Activated T-helper 1 cell treated with anti-CD3 and anti-CD28 coated beads, Interleukin-12 subunit alpha, Interleukin-12 subunit beta, Interleukin-2, Interleukin-4 antibody, amounts not matched to agents 30 ng/mL and 10 ng/mL and 1 ng/mL, durations not matched to agents 14 hours and 24 hours and 36 hours (primary cell): ENCODE measurements at places on chromosomes 16 and 17. TPM values are rescaled to one million over a fixed set of nuclear protein-coding genes. Genes with fewer than 3 reads are reported as not detected.

DNA sequence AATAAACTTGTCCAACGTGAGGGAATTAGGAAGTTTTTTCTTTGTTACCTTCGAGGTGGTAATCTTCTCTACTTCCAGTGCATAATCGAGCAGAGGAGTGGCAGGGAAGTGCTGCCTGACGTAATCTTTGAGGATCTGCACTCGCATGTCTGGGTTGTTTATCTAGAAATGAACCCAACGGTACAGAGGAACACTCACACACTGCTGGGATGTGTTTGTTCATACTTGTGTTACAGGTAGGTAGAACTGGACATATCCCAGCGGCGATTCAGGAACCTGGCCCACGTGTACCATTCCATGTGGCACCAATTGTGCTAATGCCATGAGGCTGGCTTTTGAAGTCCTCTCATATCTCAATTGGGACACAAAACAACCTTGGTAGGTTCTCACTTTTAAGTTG is 4.2 kb upstream of the KLHL11 start:
- DNase-seq, result no peak

GRCh38 chr17:8629371-8630226 is 926 bp downstream of the MYH10 start:
- no peak for DNase-seq

- no peak for DNase-seq
Observed at GRCh38 chr16:48000622-48001021, 155.2 kb downstream of the ABCC12 start.

- no peak for DNase-seq
Observed at GRCh38 chr16:15620611-15621195, 22.3 kb downstream of the MARF1 start.

- DNase-seq, result no peak
Observed at GRCh38 chr16:53507464-53508179, 4.6 kb upstream of the AKTIP start.

- DNase-seq, result no peak
Observed at GRCh38 chr17:58184986-58185761, 7.4 kb upstream of the EPX start.

GRCh38 chr17:28346746-28347246 is 10.5 kb downstream of the POLDIP2 start:
- no peak for DNase-seq

DNA sequence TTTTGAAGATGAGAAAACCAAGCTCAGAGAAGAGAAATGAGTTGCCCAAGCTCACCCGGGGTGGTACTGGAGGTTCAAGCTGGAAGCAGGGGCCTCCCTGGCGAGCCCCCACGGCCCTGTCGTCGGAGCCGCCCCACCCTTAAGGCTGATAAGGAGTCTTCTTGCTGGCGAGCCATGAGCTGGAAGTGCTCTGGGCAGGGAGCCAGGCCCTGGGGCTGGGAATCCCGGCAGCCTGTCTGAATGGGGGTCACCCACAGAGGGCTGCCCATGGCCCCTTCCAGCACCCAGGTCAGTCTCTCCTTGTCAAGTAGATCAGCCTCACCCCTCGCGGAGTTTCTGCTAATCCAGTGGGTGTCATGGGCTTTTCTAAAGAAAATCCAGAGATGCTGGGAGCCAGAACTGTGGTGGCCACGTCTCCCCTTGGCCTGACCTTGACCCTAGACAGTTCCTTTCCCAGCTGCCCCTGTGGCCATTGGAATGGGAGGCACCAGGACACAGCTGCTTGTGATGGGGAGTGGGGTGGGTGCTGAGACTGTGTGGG is 1.2 kb upstream of the P2RX1 start:
- no peak for DNase-seq

DNA sequence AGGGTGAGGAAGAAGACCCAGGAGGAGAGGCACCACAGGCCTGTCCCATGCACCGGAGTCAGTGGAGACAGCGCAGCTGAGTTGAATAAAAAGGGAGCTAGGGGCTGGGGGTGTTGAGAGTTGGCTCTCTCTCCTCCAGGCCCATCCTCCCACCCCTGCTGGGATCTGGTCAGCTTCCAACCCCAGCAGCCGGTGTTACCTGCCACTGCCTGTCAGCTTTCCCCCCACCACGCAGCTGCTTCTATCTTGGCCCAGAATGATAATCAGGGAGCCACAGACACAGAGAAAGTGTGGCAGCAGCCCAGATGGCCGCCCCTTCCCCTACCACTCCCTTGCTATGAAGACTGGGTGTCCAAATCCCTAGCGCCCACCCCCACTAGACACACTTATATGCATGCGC is 120.6 kb upstream of the RPL38 start:
- no peak for DNase-seq

GRCh38 chr16:87185308-87185707 is 131.9 kb downstream of the C16orf95 start:
- DNase-seq, result no peak

GRCh38 chr16:49578018-49578417 is 204.4 kb downstream of the C16orf78 start:
- DNase-seq, result no peak

GRCh38 chr17:4074831-4075495 is 67.9 kb downstream of the ZZEF1 start:
- no peak for DNase-seq

DNA sequence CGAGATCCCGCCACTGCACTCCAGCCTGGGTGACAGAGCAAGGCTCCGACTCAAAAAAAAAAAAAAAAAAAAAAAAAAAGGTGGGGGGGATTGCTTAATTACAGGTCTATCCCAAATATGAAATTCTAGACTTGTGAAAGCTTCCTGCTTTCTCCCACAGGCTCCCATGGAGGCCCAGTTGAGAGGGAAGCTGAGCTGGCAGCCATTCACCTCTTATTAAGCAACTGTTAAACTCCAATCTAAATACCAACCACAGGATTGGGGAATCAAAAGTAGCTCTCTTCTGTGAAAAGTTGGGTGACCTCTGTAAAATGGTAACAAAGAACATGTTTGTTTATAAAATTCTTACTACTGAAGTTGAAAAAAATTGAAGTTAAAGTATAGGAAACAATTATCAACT is 45.8 kb upstream of the STAC2 start:
- DNase-seq, result no peak

DNA sequence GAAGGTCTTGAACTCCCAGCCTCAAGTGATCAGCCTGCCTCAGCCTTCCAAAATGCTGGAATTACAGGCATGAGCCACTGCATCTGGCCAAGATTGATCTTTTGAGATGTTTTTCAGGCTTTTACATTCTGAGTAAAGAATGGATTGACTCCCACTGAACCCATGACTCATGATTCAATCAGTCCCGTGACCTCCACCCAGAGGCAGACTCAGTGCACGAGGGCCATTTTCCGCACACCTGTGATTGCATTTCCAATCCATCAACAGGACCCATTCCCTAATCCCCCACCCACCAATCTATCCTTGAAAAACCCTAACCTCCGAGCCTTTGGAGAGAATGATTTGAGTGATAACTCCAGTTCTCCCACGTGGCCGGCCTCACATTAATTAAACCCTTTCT is 40.4 kb upstream of the PRKCB start:
- no peak for DNase-seq

DNA sequence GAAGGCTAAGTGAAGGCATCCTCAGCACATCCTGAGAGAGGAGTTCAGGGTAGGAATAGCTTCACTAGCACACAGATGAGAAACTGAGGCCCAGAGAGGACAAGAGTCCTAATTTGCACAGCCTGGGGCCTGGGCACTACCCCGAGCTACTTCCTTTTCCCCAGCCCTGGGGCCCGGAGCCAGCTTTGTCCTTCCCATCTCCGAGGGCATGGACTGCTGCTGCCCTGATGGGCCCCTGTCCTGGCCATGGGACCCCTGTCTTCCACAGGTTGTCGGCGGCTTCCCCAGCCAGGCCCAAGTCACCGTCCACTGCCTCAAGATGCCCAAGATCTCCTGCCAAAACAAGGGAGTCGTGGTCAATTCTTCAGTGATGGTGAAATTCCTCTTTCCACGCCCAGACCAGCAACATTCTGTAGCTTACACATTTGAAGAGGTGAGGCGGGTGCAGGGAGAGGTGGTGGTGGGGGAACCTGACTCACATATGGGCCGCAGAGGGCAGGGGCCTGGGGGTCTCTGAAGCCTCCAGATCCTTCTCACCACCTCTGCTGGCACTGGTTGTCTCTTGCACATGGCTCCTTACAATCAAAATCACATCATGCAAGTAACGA is 11.4 kb upstream of the NLRC5 start:
- DNase-seq, result no peak

DNA sequence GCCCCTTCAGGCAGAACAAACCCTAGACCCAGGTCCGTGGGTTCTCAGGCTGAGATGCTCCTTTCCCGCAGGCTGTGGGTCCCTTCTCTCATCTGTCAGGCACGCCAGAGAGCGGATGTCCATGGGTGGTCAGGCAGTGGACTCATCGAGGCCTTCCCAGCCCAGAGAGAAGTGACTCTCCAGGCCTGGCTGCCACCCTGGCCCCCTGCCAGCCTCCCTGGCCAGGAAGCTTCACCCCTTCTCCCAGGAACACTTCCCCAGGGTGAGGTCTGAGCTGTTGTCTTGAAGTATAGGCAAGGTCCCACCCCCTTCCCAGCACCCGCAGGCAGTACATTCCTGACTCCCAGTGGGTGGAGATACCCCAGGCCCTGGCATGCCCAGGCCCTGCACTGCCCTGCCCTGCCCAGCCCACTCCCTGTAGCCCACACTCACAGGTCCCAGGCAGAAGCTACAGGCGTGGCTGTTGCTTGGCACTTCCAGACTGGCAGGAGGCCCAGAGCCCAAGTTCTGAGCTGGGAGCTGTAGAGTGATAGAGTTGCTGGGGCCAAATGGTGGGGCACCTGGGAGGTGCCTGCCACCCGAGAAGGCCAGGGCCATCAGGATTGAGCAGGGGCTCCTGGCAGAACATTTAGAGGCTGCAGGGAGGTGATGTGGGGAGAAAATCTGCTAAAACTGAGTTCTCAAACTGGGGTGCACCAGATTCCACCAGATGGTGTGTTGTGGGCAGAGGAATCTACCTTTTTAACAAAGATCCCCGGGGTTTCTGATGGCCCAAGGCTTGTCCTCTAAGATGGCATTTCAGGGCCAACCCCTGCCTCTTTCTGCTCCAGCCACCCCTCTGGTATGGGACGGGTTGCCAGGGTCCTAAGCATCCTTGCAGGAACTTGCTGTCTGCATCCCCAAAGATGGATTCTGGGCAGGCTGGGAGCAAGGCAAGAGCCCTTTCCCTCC is 6.7 kb downstream of the ITGA3 start:
- no peak for DNase-seq

DNA sequence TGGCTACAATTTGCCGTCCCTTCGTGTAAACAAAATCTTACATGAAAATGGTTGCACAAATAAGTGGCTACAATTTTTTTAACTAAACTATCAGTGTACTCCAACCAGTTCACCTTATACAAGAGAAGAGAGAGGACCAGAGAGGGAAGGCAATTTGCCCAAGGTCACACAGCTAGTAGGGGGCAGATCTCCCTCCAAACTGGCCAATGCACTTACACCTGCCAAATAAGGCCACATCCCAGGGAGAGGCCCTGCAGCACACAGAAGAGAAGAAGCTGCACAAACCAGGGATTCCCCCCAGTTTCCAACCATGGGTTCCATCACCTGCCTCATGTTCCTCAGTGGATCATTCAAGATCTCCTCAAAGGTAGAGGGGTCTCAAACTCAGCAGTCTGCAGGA is 349.9 kb downstream of the SOX9 start:
- no peak for DNase-seq

GRCh38 chr17:5587438-5588032 is 3.2 kb upstream of the NLRP1 start:
- peak; percentile 47 for DNase-seq

- DNase-seq, result no peak
Observed at GRCh38 chr17:59399914-59400313, 68.5 kb downstream of the YPEL2 start.

GRCh38 chr16:2210386-2211365 is at the start of gene BRICD5:
TSS of gene BRICD5 (minus strand) at chr16:2210863. CDS start at chr16:2210833, 30 bp downstream.
- no peak for DNase-seq

GRCh38 chr16:85605912-85606841 is 6.9 kb upstream of the GSE1 start:
- no peak for DNase-seq

DNA sequence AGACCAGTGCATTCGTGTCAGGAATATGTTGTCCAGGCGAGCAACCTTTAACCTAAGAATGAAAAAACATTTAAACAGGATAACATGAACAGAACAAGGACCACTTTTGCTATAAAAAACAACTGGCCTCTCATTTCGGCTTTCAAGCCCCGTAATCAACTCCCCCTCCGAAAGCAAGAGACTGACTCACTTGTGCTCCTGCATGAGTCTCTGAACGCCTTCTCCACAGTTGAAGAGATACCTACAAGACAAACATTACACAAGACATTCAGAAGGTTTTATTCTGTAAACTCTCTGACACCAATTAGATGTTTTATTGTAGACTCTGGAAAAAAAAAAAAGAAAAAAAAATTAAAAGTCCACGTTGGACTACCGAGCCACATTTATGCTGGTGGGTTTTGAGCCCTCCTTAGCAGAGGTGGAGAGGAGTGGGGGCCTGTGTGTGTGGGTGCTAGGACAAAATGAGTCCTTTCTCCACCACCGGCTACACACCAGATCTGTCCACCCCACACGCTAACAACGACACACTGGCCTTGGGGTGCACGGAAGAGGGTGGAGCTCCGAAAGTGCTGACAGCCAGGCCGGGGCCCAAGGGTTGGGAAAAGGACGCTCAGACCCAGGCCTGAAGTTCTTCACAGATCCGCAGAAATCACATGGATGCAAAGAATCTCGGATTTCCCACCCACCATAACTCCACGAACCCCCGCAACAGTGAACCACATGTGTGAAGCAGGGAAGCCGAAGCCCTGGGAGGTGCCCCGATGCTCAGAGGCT is 759 bp downstream of the ELAC2 start:
- DNase-seq, result no peak

DNA sequence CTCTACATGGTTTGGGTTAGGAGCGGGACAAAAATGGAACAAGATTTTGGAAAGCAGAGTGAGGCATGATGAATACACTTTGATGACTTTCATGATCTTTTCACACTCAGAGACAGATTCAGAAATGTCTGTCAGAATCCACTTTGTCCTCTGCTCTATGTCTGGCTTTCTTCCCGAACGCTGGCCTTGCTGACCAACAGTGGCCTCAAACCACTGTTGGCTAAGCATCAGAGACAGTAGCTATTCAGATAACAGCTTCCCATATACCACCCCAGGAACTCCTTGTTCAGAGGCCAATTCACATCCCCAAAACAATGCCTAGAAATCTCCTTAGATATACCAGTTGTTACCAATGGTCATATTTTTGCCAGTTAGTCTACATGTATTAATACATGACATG is 40.9 kb downstream of the FBXL20 start:
- DNase-seq, result no peak

The SHBG gene
- 0.20 TPM in 1 of 2 replicates, not detected in the other for total RNA-seq

The SULT1A2 gene
- total RNA-seq, result 0.12 and 0.41 TPM in 2 replicates

The KRT222 gene
- not detected in 2 replicates for total RNA-seq

The EME1 gene
- 27.7 and 32.9 TPM in 2 replicates for total RNA-seq

The IL17C gene
- total RNA-seq, result not detected in 2 replicates

The TBC1D28 gene
- total RNA-seq, result 0.08 TPM in 1 of 2 replicates, not detected in the other

The PLA2G10 gene
- not detected in 2 replicates for total RNA-seq

The COX4I1 gene
- total RNA-seq, result 544 and 558 TPM in 2 replicates

The LDHD gene
- 0.20 and 0.26 TPM in 2 replicates for total RNA-seq

The CDH3 gene
- 0.26 and 0.51 TPM in 2 replicates for total RNA-seq

The SULT1A4 gene
- 2.7 and 2.9 TPM in 2 replicates for total RNA-seq
